ENCODE measurements at places on chromosomes 3 and 15.

DNA sequence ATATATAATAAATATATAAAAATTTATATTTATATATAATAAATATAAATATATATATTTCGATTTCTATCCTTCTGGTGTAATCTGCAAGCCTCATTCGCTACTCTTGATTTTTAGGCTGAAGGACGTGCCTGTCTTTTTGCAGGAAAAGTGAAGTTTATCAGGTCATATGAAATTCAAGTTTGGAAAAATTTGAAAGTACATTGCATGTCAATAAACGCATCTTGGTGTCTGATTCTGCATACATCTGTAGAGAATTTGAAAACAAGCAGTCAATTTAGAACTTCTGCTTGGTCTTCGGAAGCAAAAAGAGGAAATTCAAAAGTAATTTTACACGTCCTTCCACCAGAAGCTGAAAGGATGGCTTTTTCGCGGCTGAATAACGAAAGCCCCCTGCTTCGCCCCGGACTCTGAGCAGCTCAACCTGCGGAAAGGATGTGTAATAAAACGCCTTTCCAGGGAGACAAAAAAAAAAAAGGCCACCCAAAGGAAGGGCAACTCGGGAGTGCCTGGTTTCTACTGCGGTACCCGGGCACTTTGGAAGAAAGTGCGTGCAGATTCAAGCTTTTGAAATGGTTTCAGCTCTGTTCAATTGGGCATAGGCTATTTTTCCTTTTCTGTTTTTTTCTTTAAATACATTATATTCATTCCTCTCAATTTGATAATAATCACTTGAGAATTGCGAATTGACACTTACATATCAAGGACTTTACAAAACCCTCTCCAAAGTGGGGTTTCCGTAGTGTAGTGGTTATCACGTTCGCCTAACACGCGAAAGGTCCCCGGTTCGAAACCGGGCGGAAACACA is 1.5 kb upstream of the MYNN start:
- peak; percentile 95 for DNase-seq

- no peak for DNase-seq
These were observed 96.2 kb upstream of the NR2F2 start for GRCh38 chr15:96234109-96234892.

- DNase-seq, result no peak
These were observed 146.1 kb upstream of the UMPS start for GRCh38 chr3:124584245-124584551.

DNA sequence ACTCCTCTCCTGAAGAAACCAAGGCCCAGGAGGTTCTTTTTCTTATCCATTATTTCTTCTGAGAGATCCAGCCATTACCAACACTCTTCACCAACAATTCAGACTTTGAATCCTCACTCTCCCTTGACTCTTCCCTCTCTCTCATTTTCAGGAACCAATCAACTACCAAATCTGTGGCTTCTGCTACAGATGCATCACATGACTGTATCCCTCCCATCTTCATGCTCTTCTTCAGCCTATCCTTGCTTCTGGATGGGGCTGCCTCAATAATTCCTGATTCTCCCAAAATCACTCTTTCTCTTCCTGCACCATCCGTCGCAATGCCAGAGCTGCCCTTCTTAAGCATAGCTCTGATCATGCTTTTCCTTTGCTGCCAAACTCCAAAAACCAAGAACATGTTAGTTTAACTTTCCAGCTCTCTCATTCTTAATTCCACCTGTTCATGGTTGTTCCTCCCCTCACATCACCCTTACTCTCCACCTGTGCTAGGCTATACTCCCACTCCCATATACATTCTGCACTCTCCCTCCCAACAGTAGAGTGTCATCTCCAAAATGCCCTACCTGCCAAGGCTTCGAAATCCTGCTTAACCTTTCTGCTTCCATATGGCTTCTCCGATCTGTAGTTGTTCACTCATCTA is 13.5 kb downstream of the PLD1 start:
- no peak for DNase-seq

DNA sequence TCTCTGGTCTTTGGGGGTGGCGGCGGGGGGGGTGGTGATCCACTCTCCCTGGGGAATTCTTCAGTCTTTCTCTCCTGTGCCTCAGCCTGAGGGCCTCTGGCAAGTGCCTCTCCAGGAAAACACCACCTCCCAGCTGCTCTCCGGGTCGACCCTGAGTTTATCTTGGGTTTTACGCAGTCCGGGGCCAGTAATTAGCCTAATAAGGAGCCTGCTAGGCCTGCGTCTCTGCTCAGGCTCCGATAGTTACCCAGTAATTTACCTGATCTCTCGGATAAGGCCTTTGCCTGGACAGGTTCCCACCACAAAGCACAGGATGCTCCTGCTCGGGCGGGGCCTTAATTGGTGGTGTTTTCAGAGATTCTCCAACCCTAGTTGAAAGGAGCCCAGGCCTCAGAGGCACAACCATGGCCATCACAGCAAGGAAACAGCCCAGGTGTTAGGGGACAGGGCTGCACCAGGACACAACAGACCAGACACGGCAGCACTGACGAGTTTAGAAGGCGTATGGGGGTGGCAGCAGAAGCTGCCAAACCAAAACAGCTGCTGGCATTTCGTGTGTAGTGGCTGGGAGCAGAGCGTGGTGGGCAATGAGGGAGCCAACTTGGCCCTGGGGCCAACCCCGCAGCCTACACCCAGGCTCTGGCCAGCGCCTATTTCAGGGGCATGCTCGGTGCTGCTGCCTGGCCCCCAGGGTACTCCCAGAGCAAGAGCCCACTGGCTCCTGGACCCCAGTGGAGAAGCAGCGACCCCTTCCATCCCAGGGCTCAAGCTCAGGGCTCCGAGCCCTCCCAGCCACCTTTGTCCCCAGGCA is 71.4 kb downstream of the KLF13 start:
- no peak for DNase-seq

- DNase-seq, result no peak
These were observed 118.5 kb upstream of the LIPC start for GRCh38 chr15:58313304-58313703.

GRCh38 chr15:67512140-67512539 is 8.8 kb upstream of the C15orf61 start:
- DNase-seq, result no peak
